PC-3 (cell line): ENCODE measurements at places on chromosomes 16 and 17. TPM values are rescaled to one million over a fixed set of nuclear protein-coding genes. Genes with fewer than 3 reads are reported as not detected.

- H3K4me3 ChIP-seq: no peak overlapping the region
- no peak overlapping the region for H3K27ac ChIP-seq
- no peak for DNase-seq
- H3K4me1 ChIP-seq: no peaks in the 10 kb centered on the region
Observed at GRCh38 chr17:42310787-42311215, 22.5 kb downstream of the STAT5A start.

The C16orf95 gene
- total RNA-seq: 2.4 and 3.3 TPM in 2 replicates

The CTRL gene
- total RNA-seq: 0.98 and 1.6 TPM in 2 replicates

The CCL7 gene
- not detected in 2 replicates for total RNA-seq

The AATK gene
- total RNA-seq: 1.1 and 1.7 TPM in 2 replicates

The MT1A gene
- total RNA-seq: not detected in 2 replicates

The ASIC2 gene
- total RNA-seq: 0.11 and 0.12 TPM in 2 replicates

The RHBDF1 gene
- 23.3 and 26.3 TPM in 2 replicates for total RNA-seq

The KRT9 gene
- total RNA-seq: 1.0 TPM in 1 of 2 replicates, not detected in the other

The MFSD6L gene
- 0.07 TPM in 1 of 2 replicates, not detected in the other for total RNA-seq

- no peak for DNase-seq
- H3K4me3 ChIP-seq: no peak overlapping the region
- no peaks in the 10 kb centered on the region for H3K36me3 ChIP-seq
- no peak overlapping the region for H3K27ac ChIP-seq
- peaks cover 4% of the 10 kb centered on the region for H3K4me1 ChIP-seq
- no peaks in the 10 kb centered on the region for H3K27me3 ChIP-seq
Observed at GRCh38 chr16:70754851-70755600, 45.9 kb downstream of the VAC14 start.

- no peak for DNase-seq
- H3K4me3 ChIP-seq: no peak overlapping the region
- no peaks in the 10 kb centered on the region for H3K4me1 ChIP-seq
- H3K27ac ChIP-seq: no peak overlapping the region
Observed at GRCh38 chr16:23578101-23578830, 17.9 kb downstream of the NDUFAB1 start.

The SLC16A6 gene
- total RNA-seq: 1.2 and 1.4 TPM in 2 replicates

The MT1G gene
- not detected in 2 replicates for total RNA-seq

GRCh38 chr16:85200471-85201278, 88.4 kb upstream of the CIBAR2 start:
- H3K27ac ChIP-seq: no peak overlapping the region
- no peaks in the 10 kb centered on the region for H3K36me3 ChIP-seq
- no peak overlapping the region for H3K4me3 ChIP-seq
- no peaks in the 10 kb centered on the region for H3K27me3 ChIP-seq
- H3K4me1 ChIP-seq: peaks cover 8% of the 10 kb centered on the region

DNA sequence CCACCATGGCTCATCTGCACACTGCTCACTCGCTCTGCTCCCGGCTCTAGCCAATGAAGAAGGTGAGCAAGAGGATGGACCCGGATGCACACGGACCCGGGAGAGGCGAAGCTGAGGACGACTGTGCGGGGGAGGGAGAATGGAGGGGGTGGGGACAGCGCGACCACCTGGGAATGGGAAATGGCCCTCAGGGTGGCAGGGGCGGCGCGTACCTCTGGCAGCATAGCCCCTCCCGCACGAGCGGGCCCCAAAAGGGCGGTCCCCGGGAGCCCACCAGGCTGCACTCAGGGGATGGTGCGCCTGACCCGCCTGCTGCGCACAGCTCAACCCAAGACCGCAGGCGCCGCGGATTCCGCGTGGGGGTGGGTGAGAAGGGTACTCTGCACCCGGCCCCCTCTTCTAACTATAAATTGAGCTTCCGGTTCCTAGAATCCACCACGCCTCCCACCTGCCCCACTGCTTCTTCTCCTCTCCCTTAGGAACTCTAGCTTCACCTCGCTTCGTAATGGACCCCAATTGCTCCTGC, 6.1 kb downstream of the MT1H start:
- no peaks in the 10 kb centered on the region for H3K36me3 ChIP-seq
- H3K27ac ChIP-seq: no peak overlapping the region
- peaks cover 36% of the 10 kb centered on the region for H3K4me1 ChIP-seq
- H3K4me3 ChIP-seq: no peak overlapping the region
- no peak for DNase-seq

The RCVRN gene
- total RNA-seq: not detected in 2 replicates

DNA sequence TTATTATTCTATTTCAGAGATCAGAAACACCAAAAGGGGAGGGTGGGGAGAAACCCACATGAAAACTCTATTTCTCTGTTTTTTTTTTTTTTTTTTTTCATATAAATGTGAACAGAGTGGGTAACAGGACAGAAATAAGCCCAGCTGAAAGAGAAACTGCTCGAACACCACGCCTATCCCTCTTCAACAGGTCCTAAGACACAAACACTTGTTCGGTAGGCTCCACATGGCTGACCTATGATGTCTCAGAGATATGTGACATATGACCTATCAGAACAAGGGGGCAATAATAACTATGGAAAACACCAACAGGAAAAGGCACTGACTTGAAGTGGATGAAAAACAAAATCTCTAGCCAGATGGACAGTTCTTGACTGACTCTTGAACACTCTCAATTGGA, 44.8 kb downstream of the PARN start:
- no peaks in the 10 kb centered on the region for H3K4me1 ChIP-seq
- no peak overlapping the region for H3K27ac ChIP-seq
- H3K4me3 ChIP-seq: no peak overlapping the region
- peaks cover 14% of the 10 kb centered on the region for H3K36me3 ChIP-seq
- DNase-seq: no peak
- no peaks in the 10 kb centered on the region for H3K27me3 ChIP-seq

DNA sequence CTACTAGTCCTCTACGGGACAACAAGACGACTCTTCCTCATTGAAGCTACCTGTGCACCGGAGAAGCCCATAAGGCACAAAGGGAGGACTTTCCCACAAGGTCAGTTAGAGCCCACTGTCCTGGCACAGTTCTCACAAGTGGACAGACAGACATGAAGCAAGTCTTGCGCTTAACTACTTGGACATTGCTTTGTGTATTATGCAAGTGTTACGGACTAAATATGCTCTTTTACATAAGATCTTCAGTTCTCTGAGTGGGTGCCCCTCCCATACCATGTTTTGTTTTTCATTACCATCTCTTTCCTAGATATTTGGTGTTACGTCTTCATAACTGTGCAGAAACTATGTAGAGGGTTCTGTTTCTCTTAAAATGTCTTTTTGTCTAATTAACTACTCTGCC, 18.1 kb downstream of the ANKRD40CL start:
- H3K27ac ChIP-seq: no peak overlapping the region
- H3K36me3 ChIP-seq: peaks cover 96% of the 10 kb centered on the region
- no peaks in the 10 kb centered on the region for H3K4me1 ChIP-seq
- no peak for DNase-seq

The CCL16 gene
- total RNA-seq: not detected in 2 replicates

GRCh38 chr16:1621851-1622250, 9.7 kb downstream of the CRAMP1 start:
- DNase-seq: no peak
- H3K27me3 ChIP-seq: no peaks in the 10 kb centered on the region

DNA sequence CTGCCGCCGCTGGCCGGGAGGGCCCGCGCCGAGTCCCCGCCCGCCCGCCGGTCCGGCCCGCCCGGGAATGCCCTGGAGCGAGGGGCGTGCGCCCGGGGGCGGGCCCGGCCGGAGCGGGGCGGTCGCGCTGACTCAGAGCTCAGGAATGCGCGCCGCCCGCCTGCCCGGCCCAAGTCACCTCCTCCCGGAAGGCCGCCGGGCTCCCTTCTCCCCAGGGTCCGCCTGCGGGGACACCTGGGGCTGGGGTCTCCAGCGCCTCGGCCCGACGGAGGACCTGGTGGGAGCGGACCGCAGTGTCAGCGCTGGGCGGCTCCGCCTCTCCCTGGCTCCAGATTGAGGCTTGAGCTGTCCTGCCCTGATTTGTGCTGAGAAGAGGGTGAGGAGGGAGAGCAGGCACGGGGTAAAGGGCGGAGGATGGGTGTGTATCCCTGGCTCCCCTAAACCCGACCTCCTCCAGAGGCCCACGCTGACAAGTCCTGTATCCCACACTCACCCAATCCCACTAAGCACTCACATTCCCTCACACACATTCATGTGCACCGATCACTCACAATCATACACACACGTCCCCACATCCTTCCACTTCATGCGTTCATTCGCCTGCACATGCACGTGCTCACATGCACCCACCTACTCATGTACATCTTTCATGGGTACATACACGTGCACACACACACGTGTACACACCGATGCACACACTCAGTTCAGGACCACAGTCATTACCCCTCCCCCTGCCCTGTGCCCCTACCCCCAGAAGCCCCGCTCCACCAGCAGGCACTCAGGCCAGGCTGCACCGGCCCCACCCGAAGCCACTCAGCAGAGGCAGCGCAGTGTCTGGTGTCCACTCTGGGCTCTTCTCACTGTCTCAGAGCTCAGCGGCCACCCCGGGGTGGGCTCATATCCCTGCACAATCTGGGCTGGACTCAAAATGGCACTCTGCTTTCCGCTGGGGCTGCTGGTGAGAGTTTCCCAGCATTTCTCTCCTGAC, at the start of gene RHBDF1:
Gene RHBDF1, minus strand, starts transcription at position 71 of the 988 bp plus-strand sequence. CDS start 7,616 bp downstream, outside the sequence.
- H3K36me3 ChIP-seq: no peaks in the 10 kb centered on the region
- no peaks in the 10 kb centered on the region for H3K27me3 ChIP-seq
- peak; percentile 63 for DNase-seq
- H3K4me3 ChIP-seq: peak within 1 kb of the TSS; percentile 73
- H3K4me1 ChIP-seq: peaks cover 43% of the 10 kb centered on the region

- no peak for DNase-seq
- no peak overlapping the region for H3K27ac ChIP-seq
- no peaks in the 10 kb centered on the region for H3K27me3 ChIP-seq
Observed at GRCh38 chr16:5557966-5558365, 460.4 kb upstream of the EEF2KMT start.

- no peak for DNase-seq
- H3K4me3 ChIP-seq: no peak overlapping the region
- no peaks in the 10 kb centered on the region for H3K27me3 ChIP-seq
- H3K36me3 ChIP-seq: no peaks in the 10 kb centered on the region
Observed at GRCh38 chr16:87927195-87927562, 9.2 kb downstream of the CA5A start.

The SLC13A5 gene
- total RNA-seq: not detected in 2 replicates

The KRT16 gene
- total RNA-seq: 42.6 and 53.1 TPM in 2 replicates

GRCh38 chr16:17359788-17360390, 110.9 kb downstream of the XYLT1 start:
- H3K4me3 ChIP-seq: no peak overlapping the region
- DNase-seq: no peak
- H3K27me3 ChIP-seq: no peaks in the 10 kb centered on the region
- no peak overlapping the region for H3K27ac ChIP-seq
- H3K4me1 ChIP-seq: no peaks in the 10 kb centered on the region
- no peaks in the 10 kb centered on the region for H3K36me3 ChIP-seq

DNA sequence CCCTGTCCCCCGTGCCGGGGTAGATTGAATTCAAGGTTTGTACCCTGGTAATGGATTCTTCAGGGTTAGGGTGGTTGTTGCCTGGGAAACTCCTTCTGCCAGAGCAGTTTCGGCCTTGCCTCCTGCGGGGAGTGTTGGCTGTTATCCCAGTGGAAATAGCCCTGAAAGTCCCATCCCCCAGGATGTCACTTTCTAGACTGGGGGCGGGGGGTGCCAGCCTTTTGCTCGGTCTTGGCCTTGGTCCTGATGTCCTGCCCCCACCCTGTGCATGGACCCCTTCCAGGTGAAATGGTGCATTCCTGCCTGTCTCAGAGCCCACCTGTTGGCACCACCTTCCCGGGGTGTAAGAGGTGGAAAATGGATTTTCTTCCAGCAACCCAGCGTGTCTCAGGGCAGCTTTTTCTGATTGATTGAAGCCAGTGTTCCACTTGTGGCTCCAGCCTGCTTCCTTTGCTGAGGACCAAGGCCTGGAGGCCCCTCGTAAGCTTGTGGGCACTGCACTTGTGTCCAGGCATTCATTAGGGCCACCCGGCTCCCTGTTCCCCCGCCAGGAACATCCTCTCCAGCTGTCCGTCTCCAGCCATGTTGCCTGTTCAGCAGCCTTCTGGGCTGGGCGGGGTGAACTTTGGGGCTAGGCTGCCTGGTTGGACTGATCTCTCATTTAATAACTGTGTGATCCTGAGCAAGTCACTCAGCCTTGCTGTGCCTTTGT, 25.6 kb downstream of the MGAT5B start:
- H3K4me1 ChIP-seq: no peaks in the 10 kb centered on the region
- no peaks in the 10 kb centered on the region for H3K27me3 ChIP-seq
- no peaks in the 10 kb centered on the region for H3K36me3 ChIP-seq
- DNase-seq: no peak
- H3K27ac ChIP-seq: no peak overlapping the region
- H3K4me3 ChIP-seq: no peak overlapping the region

DNA sequence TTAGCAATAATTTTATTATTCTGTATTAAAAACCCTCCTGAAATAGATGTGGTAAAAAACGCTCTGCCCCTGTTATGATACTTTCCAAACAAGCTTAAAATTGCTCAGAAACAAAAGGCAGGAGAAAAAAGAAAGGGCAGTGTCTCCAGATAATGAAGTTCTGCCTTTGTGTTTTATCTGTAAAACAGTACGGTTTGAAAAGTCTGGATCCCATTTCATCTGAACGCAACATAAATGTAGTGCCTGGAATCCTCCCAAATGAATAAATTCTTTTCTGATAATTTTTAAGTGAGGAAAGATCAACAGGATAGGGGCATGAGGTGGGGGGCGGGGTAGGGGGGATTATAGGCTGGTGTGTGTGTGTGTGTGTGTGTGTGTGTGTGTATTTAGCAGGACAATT, 87.5 kb upstream of the SOX9 start:
- H3K4me1 ChIP-seq: peaks cover 5% of the 10 kb centered on the region; the same call in 1 of the 2 replicates
- no peak for DNase-seq
- H3K36me3 ChIP-seq: no peaks in the 10 kb centered on the region

GRCh38 chr17:1002771-1003555, 6.0 kb downstream of the TIMM22 start:
- DNase-seq: no peak
- peaks cover 10% of the 10 kb centered on the region for H3K4me1 ChIP-seq
- no peak overlapping the region for H3K27ac ChIP-seq
- no peaks in the 10 kb centered on the region for H3K27me3 ChIP-seq
- peaks cover 22% of the 10 kb centered on the region; the same call in 1 of the 2 replicates for H3K36me3 ChIP-seq

GRCh38 chr16:87464691-87465300, 28.0 kb downstream of the ZCCHC14 start:
- peak overlapping the region; percentile 51 for H3K4me3 ChIP-seq
- no peaks in the 10 kb centered on the region for H3K36me3 ChIP-seq
- peaks cover 36% of the 10 kb centered on the region for H3K4me1 ChIP-seq
- H3K27ac ChIP-seq: peak overlapping the region; percentile 87

The HBM gene
- not detected in 2 replicates for total RNA-seq

DNA sequence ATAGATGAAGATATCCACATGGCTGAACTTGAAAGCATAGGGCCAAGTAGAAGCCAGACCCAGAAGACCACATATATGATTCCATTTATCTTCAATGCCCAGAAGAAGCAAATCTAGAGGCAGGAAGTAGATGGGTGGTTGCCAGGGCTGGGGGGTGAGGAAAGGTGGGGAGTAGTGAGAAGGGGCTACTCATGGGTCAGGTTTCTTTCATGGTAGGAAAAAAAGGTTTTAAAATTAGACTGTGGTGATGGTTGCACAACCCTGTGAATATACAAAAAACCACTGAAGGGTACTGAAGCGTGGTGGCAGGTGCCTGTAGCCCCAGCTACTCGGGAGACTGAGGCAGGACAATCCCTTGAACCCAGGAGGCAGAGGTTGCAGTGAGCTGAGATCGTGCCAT, 5.4 kb downstream of the CD2BP2 start:
- H3K4me1 ChIP-seq: peaks cover 25% of the 10 kb centered on the region
- no peaks in the 10 kb centered on the region for H3K27me3 ChIP-seq
- H3K4me3 ChIP-seq: no peak overlapping the region
- H3K36me3 ChIP-seq: peaks cover 10% of the 10 kb centered on the region; the same call in 1 of the 2 replicates

The GSDMA gene
- total RNA-seq: not detected in 2 replicates

- H3K4me1 ChIP-seq: peaks cover 7% of the 10 kb centered on the region; the same call in 1 of the 2 replicates
- no peaks in the 10 kb centered on the region for H3K27me3 ChIP-seq
- peak; percentile 49 for DNase-seq
- peak within 1 kb of the TSS; percentile 62 for H3K4me3 ChIP-seq
- H3K27ac ChIP-seq: no peak within 1 kb of the TSS
Observed at GRCh38 chr17:7294614-7295153, at the start of gene YBX2. Gene YBX2, minus strand, starts transcription at chr17:7294639. Its CDS starts 139 bp downstream, at chr17:7294500.
